ENCODE measurements at places on chromosomes 2 and 18.

DNA sequence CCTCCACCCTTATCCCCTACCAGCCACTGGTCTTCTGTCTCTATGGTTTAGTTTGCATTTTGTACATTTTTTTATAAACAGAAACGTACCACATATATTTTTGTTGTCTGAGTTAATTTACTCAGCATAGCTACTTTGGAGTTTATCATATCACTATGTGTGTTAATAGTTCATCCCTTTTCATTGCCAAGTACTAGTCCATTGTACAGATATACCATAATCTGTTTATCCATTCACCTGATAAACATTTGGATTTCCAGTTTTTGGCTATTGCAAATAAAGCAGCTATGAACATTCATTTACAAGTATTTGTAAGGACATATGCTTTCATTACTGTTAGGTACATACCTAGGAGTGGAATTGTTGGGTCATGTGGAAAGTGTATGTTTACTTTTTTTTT lies 123.6 kb downstream of the RHBDD1 start:
- DNase-seq, result no peak

GRCh38 chr18:73201940-73202339 lies 334.2 kb upstream of the NETO1 start:
- DNase-seq, result no peak

GRCh38 chr18:58196164-58196563 lies 152.1 kb downstream of the NEDD4L start:
- no peak for DNase-seq

GRCh38 chr2:235263205-235264120 lies 230.4 kb upstream of the AGAP1 start:
- no peak for DNase-seq
